Myometrial cell (primary cell): ENCODE measurements at places on chromosomes 13 and 19. TPM values are rescaled to one million over a fixed set of nuclear protein-coding genes. Genes with fewer than 3 reads are reported as not detected.

Gene PLIN5
- 0.18 TPM in 1 of 2 replicates, not detected in the other for total RNA-seq

Gene TEX26
- total RNA-seq, result 0.35 TPM in 1 of 2 replicates, not detected in the other

Gene CRLF1
- 3.4 and 30.8 TPM in 2 replicates for total RNA-seq

Gene RPS16
- total RNA-seq, result 1,567 and 1,902 TPM in 2 replicates

Gene C1QTNF9
- not detected in 2 replicates for total RNA-seq

Gene FOSB
- total RNA-seq, result 3.7 and 4.4 TPM in 2 replicates
